ENCODE measurements at places on chromosomes 12 and 14.

DNA sequence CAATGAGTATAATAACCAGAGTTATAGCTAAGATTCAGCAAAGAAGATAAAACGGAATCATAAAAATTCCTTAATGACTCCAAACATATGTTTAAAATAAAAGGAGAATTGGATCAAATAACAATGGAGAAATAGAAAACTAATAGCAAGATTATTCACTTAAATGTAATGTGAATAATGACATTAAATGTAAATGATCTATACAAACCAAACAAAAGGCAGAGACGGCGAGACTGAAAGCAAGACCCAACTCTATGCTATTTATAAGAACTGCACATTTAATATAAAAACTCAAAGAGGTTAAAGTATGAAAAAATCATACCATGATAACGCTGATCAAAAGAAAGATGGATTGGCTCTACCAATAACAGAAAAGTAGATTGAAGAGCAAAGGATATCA, 3.9 kb upstream of the TSHR start:
- DNase-seq, result no peak

GRCh38 chr14:102591372-102591943, 991 bp upstream of the RCOR1 start:
- no peak for DNase-seq

DNA sequence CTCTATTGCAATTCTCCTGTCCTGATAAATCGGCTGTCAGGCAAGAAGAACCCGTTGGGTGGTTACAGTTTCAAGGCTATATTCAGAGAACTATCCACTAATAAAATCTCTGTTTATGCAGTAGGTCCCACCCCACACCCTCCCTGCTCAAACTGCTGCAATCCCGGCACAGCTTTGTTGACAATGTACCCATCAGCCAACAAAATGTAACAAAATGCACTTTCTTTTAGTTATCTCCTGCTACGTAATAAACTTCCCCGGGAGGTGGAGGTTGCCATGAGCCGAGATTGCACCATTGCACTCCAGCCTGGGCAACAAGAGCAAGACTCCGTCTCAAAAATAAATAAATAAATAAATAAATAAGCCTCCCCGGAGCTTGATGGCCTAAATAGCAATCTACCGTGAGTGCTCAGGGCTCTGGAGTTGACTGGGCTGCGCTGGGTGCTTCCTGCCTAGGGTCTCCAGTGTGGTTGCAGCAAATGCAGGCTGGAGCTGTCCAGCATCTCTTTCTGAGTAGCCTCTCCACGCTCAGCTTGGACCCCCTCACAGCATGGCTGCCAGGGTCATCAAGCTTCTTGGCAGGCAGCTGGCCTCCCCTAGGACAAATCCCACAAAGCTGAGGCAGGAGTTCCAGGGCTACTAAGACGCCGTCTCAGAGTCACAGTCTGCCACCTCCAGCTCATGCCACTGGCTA, 43.2 kb upstream of the FBRSL1 start:
- no peak for DNase-seq

GRCh38 chr14:100296106-100296651, 10.1 kb downstream of the SLC25A29 start:
- no peak for DNase-seq
